ENCODE measurements at places on chromosomes 6 and 20.

GRCh38 chr6:107110200-107110599 is 5.1 kb downstream of the BEND3 start:
- DNase-seq = no peak

DNA sequence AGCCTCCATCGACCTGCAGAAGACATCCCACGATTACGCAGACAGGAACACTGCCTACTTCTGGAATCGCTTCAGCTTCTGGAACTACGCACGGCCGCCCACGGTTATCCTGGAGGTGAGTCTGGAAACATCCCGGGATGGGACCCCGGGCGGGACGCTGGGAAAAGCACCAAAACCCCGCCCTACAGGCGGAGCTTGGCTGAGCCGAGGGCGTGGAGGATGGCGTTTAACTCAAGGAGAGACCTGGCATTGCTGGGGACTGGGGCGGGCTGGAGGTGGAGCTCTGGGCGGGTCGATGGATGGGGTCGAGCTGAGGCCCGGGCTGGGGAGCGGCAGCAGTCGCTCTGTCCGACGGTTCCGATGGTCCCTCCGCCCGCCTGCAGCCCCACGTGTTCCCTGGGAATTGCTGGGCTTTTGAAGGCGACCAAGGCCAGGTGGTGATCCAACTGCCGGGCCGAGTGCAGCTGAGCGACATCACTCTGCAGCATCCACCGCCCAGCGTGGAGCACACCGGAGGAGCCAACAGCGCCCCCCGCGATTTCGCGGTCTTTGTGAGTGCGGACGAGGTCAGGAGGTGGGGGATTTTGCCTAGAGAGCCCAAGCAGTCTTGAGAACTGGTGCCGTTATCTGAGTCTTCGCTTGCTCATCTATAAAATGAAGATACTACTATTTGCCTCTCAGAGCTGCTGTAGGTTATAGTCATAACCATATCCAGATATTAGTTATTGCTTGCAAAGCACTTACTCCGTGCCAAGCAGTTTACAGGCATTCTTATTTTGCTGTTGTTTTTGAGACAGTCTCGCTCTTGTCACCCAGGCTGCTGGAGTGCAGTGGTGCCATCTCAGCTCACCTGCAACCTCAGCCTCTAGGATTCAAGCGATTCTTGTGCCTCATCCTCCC is 3.8 kb downstream of the SPAG4 start:
- peak; percentile 57 for DNase-seq

GRCh38 chr20:20691477-20692235 is 20.8 kb downstream of the RALGAPA2 start:
- DNase-seq = no peak

GRCh38 chr6:129704708-129705107 is 5.3 kb downstream of the ARHGAP18 start:
- no peak for DNase-seq

DNA sequence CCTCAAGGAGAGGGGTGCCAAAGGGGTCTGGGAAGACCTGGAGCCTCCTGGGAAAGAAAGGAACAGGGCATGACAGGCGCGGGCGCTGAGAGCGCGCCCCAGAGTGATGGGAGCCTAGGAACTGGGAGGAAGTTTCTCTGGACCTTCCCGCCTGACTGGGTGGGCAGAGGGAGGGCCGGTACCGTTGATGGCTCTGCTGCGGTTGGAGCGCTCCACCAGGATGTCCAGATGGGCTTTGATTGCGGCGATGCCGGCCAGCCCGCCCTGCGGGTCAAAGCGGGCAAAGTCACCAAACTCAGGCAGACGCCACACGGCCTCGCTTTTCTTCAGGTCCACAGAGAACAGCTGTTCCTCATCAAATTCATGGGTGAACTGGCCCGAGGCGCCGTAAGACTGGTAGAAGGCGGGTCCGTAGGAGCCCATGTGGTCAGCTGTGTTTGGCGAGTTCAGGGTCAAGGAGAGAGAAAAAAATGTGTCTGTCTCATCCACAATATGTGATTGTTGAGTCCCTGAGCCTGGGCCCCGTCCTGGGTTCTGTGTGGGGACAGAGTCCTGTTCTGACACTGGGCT is 1.5 kb downstream of the HLA-DOA start:
- DNase-seq = no peak
